ENCODE measurements at places on chromosomes 16 and 17.

DNA sequence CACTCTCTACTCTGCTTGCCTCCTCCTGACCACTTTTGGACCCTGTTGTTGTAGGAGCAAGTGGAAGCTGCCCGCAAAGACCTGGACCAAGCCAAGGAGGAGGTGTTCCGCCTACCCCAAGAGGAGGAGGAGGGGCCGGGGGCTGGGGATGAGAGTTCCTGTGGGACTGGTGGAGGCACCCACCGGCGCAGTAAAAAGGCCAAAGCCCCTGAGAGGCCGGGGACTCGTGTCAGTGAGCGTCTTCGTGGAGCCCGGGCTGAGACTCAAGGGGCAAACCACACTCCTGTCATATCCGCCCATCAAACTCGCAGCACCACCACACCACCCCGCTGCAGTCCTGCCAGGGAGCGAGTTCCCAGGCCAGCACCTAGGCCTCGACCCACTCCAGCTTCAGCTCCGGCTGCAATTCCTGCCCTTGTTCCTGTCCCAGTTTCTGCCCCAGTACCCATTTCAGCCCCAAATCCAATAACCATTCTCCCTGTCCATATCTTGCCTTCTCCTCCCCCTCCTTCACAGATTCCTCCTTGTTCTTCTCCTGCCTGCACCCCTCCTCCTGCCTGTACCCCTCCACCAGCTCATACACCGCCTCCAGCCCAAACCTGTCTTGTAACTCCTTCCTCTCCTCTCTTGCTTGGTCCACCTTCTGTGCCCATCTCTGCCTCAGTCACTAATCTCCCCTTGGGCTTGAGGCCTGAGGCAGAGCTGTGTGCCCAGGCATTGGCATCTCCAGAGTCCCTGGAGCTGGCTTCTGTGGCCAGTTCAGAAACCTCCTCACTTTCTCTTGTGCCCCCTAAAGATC lies 11.0 kb upstream of the PHKG2 start:
- no peak for DNase-seq

DNA sequence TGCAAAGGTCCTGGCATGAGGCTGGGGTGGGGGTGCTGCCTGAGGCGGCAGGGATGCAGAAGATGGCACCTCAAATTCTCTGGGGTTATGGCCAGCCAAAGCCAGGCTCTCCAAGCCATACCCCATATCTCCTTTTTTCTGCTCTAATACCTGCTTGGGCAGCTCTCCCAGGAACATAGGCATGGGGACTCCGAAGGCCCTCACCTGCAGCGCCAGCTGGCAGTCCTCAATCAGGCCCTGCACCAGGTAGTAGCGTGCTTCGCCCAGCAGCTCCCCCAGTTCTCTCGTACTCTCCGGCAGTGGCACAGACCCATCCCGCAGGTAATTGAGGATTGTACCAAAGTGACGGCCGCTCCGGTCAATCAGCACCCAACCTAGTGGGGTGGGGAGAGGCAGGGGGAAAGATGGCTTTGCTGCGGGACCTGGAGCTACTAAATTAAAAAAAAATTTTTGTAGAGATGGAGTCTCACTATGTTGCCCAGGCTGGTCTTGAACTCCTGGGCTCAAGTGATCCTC lies 3.0 kb downstream of the KCTD13 start:
- DNase-seq = no peak

DNA sequence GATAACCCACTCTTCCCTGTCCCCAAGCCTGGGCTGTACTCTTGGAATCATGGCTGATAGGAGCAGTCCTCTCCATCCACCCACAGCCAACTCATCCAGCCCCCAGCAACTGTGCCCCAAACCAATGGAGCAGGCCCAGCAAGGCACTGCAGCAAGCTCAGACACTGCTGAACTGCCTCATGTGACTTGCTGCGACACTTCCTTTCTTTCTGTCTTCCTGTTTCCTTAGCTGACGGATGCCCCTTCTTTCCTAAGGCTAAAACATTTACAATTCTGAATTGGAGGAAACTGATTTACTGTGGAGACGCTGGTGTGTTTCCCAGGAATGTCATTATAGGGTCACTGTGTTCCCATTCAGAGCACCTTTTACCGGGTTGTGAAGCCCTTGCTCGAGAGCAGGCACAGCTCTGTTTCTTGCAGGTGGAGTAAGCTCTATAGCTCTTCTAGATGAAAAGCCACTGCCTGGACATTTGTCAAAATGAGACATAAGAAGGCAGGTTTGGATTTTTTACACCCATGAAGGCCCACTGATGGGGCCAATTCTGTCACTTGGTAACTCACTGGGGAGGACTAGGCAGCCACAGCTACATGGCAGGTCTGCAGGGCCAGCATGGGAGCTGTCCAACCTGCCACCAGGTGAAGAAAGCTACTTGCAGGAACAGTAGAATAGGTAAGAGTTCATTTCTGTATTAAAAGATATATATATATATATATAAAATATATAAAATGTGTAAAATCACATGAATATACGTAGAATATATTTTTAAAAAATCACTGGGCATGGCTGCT lies 27.4 kb downstream of the TMEM11 start:
- no peak for DNase-seq

DNA sequence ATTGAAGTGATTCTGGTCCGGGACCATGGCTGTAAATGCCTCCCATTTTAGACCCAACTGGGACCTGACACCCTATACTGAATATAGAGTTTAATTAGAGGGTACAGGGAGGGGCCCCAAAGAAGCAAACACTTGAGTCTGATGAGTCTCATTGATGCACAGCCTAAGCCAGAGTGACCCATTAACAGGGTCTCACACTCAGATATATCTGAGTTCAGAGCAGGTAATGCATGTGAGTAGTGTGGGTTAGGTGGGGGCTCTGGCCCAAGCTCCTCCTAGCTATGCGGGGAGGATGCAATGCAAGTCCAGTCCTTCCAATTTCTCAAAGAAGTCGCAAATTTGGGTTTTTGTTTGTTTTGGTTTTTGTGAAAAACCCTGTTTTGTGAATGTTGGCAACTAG lies 17.1 kb upstream of the MARCHF10 start:
- no peak for DNase-seq

DNA sequence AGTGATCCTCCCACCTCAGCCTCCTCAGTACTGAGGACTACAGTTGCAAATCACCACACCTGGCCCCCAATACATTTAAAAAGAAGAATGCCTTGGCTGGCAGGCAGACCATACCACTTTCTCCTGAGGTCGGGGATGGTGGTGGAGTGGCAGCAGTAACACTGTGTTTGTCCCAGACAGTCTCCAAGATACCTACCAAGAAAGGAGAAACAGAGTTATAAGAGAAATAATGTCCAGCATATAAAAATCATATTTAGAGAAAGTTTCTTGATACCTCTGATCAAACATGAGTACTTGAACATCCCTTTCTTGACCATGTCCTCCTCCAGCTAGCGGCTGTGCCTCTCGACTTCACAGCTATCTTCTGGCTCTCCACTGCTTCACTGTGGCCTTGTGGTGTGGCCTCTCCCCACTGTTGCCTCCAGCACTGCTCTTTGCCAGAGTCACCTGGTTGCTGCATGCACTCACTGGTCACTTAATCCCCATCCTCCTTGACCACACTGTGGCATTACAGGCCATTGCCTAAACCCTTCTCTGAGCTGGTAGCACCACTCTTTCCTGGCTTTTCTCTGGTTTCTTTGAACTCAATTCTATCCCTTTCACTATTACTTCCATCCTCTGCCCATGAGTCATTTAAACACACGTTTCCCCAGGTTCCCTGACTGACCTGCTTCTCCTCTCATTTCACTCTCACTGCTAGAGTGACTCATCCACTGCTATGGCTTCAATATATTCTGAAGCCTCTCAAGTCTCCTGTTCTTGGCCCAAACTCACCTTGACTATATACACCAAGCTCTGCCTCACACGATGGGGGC lies 45.2 kb downstream of the XPO6 start:
- no peak for DNase-seq

- no peak for DNase-seq
Observed at GRCh38 chr16:89506791-89507191, 1.4 kb upstream of the SPG7 start.

- no peak for DNase-seq
Observed at GRCh38 chr16:59514651-59515050, 780.5 kb upstream of the GOT2 start.

DNA sequence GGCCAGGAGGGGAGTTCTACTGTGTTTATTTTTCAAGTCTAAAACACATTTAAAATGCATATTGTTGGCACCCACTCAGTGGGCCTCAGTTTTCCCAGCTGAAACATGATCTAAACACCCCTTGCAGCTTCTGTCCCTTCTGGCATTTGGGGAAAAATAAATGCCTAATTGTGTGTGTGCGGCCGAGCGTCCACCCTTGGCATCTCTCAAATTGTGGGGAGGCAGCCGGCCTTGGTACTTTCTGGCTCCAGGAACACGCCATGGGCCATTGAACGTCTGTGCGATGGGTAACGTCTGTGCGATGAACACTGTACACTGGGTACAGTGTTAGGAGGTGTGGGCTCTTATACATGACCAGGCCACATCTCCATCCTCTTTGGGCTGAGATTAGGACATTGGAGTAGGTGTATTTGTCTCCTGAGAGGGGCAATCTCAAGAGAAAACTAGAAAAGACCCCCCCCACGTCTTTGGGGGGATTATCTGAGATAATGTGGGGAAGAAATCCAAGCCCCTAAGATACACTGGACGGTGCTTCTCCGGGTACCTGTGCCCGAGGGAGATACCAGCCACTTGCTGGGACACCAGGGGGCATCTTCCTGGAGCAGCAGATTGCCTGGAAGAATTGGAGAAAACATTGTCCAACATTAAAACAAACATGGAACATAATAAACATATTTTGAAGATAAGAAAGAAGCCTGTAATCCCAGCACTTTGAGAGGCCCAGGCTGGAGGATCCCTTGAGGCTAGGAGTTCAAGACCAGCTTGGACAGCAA lies 54.9 kb downstream of the RAB11FIP4 start:
- DNase-seq = no peak

- peak; percentile 44 for DNase-seq
Observed at GRCh38 chr16:57590654-57591085, 37.8 kb upstream of the ADGRG1 start.

DNA sequence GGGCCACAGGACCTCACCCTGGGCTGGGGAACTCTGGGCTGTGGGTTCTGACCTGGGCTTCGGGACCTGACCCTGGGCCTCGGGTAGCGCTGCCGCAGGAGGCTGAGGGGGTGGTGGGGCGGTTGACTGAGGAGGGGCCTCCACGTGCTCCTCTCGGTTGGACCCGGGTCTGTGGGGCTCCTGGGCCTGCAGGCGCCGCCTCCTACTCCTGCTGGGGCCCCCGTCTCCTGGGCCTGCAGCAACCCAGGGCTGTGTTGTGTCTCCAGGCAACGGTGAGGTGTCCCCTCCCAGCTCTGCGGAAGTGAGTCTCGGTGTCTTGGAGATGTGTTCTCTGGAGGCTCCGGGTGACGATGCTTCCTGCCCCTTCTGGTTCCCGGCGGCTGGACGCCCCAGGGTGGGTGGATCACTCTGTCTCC lies 41.5 kb upstream of the GNG13 start:
- no peak for DNase-seq

DNA sequence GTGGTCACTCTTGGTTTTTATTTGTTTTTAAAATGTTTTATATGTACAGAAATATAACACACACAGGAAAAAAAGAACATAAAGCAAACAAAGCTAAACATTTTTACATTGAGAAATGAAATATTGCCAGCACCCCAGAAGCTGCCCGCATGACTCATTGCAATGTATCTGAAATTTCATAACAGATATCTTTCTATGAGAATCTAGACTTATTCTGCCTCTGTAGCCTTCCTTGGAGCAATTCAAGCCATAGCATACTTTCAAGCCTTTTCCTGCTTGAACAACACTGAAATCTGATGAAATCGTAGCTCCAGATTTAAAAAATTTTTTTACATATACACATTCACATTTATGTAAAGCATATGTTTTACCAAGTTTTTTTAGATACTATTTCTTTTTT lies 86.9 kb downstream of the RBBP6 start:
- no peak for DNase-seq

DNA sequence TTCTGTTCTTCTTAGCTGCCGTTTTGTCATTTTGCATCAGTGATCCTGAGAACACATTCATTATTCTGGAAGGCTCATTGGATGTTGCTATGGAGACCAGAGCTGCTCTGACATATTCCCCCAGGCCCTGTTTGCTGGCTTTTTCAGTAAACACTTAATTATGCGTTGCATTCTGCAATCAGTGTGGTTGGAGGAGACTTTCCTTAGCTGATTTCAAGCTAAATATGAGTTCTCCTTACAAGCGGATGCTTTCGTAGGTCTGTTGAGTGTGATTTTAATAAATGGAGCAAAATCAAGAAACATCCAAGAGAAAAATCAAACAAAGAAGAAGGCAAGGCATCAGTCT lies 38.2 kb upstream of the NUDT7 start:
- DNase-seq = no peak

GRCh38 chr16:57807252-57807967 lies 5.1 kb upstream of the KIFC3 start:
- DNase-seq = peak; percentile 89

DNA sequence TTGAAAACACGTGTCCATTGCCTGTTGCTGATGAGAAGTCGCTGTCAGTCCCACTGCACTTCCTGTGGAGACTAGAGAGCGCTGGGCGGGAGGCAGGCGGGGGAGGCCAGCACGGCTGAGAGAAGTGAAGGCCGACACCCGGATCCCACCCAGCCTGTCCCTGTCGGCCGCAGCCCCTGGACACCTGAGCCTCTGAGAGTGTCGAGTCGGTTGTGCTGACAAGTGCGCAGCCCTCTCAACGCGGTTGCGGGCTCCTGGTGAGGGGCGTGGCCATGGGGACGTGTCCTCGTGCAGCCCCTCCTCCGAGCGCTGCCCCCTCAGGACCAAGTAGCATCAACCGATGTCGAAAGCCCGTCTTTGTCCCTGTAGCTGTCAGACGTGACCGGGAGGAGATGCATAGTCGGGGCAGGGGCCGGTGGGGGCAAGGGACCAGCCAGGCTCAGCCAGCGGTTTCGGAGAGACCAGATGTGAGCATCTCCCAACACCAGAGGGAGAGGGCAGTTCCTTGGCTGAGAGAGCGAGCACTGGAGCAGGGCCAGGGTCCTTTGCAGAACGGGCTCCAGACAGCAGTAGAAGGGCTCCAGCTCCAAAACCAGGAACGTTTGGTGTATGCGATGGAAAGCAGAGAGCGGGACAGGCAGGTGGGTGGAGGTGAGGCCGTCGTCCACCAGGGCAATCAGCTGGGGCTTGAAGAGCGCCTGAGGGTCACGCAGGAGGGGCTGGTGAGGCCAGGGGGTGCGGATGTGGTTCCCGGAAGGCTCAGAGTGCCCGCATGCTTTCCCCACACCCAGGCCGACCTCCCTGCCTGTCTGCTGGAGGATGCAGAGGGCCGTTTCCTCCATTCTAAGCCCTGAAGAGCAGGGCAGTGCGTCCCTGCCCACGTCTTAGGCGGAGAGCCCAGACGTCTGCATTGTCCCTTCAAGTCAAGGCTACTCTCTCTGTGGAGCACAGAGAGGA lies 43.3 kb upstream of the CHMP6 start:
- no peak for DNase-seq

Measured in A549 (cell line).